Stimulated activated CD8-positive, alpha-beta memory T cell treated with anti-CD3 and anti-CD28 coated beads, Interleukin-2, amount 100 ng/mL, for 1 hour (primary cell): ENCODE measurements at places on chromosomes 11 and 22.

GRCh38 chr11:129813231-129813791, 2.3 kb upstream of the TMEM45B start:
- no peak for DNase-seq

DNA sequence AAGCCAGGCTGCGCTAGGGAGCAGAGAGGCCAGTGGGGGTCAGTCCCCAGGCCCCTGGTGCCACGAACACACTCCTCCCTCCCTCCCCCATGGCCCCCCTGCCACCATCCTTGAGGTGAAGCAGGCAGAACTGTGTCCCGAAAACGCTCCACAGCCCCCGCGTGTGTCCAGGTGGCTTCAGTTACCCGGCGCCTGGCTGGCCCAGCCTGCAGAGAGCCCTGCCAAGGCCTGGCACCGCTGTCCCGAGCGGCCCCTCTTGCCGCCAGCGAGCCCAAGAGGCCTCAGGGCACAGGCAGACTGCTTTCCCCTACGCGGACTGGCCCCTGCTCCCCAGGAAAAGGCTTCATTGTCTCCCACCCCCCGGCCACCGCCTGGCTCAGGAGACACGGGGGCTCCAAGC, 27.7 kb downstream of the CDKN1C start:
- no peak for DNase-seq

- no peak for DNase-seq
These were observed 24.9 kb downstream of the CTSC start for GRCh38 chr11:88312628-88313027.

DNA sequence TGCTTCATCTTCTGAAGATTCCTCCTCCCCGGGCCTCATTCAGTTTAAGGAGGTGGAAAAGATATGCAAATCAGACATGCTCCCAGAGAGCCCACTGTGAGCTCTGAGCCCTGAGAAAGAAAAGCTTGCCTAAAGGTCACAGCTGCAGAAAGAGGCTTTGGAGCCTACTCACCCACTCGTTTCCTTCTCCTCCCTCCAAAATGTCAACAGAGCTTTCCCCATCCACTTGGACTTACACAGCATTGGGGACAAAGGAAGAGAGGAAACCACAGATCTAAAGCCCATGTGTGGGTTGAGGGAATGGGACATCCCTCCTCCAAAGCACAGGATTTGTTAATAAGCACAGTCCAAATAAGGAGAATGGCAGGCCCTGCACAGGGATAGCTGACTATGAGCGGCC, 158.4 kb downstream of the ETS1 start:
- no peak for DNase-seq

DNA sequence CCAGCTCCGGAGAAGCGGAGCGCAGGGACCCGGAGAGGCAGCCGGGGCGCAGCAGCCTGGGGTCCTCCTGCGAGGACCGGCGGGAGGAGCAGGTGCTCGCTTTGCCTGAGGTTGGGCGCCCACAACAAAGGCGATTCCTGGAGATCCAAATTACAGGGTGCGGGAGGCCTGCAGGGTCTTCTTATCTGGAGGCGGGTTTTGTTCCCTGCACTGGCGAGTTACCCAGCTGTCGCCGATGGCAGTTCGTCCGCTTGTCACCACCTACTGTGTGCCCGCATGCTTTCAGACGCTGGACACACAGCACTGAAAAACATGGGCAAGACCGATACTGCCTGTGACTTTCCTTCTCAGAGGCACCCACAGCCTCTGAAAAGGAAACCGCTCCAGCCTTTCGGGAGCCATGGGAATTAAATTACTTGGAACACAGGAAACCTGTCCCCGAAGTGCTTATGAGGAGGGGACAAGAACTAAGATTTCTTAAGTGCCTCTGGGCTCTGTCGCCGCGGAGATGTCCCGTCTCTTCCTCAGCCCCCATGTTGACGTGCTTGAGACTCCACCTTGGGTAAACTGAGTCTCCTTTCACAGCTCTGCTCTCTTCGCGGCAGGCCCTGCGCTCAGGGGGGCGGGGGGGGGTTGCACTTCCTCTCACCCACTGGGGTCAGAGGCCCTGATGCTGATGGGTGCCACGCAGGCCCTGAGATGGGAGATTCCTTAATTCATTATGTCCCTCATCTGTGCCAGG, 1.3 kb upstream of the ZFTA start:
- DNase-seq: no peak

- DNase-seq: no peak
These were observed 13.5 kb upstream of the GRAMD1B start for GRCh38 chr11:123416566-123416965.

- DNase-seq: no peak
These were observed 788 bp downstream of the CD82 start for GRCh38 chr11:44565953-44566949.

DNA sequence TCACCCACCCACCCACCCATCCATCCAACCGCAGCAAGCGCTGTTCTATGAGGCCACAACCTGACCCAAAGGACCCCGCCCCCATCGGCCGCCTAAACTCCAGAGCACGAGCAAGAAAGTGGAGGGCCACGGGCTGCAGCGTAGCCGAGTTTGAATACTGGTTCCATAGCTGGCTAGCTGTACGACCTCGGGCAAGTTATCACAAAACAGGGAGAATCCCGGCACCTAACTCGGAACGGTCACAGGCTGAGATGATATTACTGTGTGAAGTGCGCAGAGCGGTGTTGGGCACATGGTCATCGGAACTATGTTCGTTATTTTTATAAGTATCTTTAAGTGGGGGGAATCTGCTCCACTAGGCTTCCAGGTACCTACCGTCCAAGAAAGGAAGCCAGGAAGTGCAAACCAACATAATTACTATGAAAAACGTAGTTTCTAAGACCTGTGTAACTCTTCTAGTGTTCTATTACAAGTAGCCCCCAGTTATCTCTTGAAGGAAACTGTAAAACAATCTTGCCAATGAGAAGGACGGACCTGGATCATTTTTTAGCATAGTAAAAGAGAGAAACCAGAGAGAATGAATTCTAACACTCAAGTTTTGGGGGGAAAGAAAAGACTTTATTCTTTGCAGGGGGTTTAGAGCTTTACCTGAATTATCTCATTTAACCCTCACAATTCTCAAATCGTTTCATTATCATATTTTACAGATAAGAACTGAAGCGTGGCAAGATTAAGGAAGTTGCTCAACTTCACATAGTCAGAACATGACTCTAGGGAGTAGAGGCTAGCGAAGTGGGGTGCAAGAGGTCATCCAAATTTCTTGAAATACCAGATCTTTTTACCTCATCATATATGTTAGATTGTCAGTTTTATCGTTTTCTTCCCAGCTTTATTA, 663 bp upstream of the BUD13 start:
- DNase-seq: no peak

- DNase-seq: no peak
These were observed 789 bp upstream of the FAM111A start for GRCh38 chr11:59141673-59142460.
